ENCODE measurements at places on chromosomes 3 and 15.

GRCh38 chr3:159627634-159628033, 361.0 kb upstream of the IL12A start:
- no peak for DNase-seq

DNA sequence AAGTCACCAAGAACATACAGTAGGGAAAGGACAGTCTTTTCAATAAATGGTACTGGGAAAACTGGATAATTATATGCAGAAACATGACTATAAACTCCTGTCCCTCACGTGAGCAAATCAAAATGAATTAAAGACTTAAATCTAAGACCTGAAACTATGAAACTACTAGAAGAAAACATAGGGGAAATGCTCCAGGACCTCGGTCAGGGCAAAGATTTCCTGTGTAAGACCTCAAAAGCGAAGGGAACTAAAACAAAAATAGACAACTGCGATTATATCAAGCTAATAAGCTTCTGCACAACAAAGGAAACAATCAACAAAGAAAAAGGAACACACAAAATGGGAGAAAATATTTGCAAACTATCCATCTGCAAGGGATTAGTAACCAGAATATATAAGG, 62.7 kb downstream of the CRYGS start:
- DNase-seq = no peak

DNA sequence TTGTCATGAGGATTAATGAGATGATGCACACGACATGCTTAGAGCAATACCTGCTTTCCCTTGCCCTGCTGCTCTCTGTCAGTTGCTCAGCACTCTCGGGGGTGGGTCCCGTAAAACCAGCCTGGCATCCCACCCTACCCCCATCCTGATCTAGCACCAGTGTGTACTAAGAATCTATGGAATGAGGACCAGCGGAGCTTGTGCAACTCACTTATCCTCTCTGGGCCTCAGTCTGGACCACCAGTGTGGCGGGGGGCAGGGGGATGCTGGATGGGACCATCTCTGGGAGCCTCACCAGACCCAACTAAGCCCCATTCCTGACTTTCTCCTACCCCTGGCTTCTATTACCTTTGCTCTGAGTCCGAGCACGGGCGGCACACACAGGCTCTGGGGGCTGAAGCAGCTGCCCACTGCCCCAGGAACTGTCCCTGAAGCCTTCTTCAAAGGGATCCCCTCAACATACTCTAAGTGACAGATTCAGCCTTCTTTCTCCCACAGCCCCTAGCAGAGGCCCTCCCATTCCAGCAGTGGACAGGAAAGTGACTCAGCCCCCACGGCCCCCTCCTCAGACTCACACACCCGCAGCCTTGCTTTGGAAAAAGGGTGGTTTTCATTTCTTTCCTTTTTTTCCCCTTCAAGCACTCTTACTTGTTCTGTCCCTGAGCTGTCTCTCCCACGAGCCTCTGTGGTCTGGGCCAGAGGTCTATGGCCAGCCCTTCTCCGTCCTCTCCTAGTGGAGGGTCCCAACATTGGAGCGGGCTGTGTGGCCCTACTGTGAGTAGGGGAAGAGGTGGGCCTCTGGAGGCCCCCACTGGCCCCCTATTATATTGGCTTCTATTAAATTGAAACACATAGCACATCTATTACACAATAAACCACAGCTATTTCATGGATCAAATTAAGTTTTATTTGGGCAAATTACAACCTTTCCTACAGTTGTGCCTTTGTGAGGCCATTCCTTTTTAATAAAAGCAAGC, 100.3 kb downstream of the SMAD6 start:
- DNase-seq = no peak

GRCh38 chr3:16106050-16106449, 68.4 kb upstream of the GALNT15 start:
- DNase-seq = no peak

DNA sequence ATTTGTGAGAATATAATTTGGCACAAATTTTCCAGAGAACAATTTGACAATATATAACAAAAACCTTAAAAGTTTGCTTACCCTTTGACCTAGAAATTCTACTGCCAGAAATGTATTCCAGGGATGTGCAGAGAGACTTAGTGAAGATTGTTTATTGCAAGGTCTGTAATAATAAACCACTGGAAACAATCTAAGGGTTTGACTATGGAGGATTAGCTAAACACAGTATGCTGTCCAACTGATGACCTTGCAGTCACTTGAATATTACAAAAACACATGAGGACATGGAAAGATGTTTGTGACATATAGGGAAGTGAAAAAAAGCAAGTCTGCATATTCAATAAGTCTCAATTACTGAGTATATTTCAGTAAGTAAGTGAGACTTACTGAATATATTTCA, 48.1 kb upstream of the CDV3 start:
- no peak for DNase-seq

DNA sequence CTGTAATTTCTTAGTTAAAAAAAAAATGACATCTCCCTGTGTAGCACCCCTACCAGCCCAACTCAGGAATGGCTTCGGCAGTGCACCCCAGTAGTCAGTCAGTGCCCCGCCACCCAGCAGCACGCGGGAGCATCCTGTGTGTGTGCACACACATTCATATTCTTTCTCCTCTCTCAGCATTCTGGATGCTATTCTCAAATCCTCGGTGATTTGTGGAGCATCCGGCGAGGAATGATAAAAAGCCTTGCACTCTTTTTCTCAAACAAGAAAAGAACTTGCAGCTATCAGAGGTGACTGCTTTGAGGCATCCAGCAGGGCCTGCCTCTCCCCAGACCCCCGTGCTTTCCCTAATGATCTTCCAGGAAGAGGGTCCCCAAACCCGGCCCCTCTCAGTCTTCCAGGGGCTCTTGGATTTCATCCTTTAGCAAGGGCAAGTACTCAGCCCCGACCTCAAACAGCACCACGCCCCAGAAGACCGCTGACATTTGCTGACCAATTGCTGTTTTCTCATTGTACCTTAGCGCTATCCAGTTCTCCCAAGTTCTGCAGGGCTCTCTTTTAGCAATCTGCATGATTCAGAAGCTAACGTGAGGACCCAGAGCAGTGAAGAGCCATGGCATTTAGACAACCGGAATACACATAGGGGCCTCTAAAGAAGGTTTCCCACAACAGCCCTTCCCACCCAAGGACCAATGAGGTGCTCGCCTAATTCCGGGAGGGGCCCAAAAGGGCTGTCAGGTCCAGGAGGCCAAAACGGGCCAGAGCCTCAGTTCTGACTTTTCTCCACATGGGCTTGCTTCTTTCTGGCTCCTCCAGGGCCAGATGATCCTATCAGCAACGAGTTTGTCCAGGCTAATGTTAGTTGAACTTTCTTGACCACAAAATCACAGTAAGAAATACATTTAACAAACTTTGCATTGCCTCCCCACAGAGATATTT, 72.2 kb downstream of the FAM174B start:
- no peak for DNase-seq

GRCh38 chr3:161770484-161771386, 274.1 kb downstream of the OTOL1 start:
- no peak for DNase-seq

GRCh38 chr3:153144071-153144470, 18.0 kb upstream of the RAP2B start:
- DNase-seq = no peak

DNA sequence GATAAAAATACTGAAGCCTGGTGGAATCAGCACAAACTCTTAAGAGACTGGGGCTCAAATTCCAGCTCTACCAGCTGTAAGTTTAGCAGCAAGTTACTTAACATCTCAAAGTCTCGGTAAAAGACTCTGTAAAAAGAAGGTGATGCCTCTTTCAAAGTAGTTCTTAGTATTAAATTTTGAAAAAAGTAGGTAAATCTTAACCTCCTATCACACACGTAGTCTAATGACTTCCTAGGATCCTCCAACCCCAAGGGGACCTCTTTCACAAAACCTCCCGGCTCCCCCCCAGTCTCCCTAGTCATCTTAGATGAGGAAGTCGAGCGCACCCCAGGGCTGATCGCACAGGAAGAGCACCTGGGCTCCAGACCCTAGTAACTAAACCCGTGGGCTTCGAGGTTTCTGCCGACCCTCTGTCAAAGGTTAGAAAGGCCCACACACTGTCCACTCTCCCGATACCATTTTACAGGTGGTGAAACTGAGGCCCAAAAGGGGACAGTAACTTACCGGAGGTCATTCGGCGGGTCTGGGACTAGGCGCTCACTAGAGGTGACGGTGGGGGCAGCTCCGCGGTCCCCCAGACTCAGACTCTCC, 427 bp downstream of the MBD4 start:
- no peak for DNase-seq

- DNase-seq = no peak
These were observed 11.2 kb downstream of the ISLR2 start for GRCh38 chr15:74141591-74141990.

DNA sequence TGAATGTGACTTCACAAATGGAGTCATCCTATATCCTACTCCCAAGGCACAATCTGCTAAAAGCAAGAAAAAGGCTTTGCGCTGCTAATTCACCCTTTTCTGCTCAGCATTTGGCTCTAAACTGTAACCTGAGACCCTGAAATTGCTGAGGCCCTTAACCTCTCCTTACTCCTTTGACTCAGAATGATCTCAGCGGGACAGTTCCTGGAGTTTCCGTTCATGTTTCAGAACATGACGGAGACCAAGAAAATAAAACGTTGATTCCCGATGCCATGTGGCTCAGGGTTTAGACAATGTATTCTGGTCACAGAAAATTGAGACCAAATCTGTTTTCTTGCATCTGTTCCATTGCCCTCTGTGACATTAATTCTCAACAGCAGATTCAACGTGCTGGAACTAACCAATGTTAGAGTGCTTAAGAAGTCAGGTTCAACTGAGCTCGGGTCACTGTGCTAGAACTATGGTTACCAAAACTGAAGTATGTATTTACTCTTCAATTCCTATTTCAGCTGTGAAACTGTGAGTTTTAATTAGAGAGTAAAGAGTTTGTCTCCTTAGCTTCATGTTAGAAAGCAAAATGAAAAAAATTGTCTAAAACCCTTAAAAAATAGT, 45.4 kb upstream of the TMC3 start:
- no peak for DNase-seq

DNA sequence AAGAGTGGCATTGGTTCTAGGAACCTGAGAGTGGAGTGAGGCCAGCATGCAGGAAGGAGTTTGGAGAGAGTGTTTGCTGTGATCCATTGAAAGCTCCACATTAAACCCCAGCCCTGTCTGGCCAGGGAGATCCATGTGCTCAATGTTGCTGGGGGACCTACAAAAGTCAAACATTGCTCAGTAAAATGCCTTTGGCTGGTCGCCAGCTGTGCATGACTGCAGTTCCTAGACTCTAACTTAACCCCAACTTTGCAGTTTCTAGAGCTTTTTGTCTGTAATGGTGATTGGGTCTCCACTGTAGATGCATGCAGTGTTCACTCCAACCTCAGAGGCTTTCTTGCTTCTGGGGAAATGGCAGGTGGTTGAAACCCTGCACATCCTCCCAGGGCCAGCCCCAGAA, 99.7 kb upstream of the ABHD17C start:
- no peak for DNase-seq

DNA sequence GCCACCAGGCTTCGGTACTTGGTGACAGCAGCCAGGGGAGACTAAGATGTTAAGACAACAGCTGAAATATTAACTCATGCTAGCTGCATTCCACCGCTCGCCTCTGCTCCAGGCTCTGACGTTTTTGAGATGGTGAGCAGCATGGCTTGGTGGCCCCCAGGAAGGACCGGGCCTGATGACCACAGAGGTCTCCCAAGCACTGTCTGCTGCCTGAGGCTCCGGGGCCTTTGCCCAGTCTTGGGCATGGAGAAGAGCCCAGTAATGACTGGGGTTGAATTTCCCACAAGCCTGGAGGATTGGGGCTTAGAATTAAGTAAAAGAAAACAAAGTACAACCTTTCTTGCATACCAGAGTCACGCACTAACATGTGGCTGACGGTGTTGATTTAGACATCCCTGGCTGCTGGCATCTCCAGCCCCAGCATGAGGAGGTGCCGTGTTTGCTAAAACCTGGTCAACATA, 243.6 kb upstream of the LYSMD4 start:
- no peak for DNase-seq

- DNase-seq = no peak
These were observed at the start of gene TF for GRCh38 chr3:133745981-133746711. Gene TF (plus strand): TSS chr3:133746393. CDS start chr3:133746441, 48 bp downstream.

DNA sequence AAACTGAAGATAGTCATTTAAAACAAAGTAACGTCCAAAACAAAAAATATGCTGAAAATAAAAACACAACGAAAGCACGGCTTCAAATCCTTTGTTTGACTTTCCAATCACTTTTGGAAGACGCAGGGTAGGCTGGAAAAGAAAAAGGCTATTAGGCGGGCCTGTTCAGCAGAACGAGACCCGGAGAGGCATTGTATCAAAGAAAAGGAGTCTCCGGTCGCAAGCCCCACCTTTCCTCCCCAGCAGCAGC, 691 bp downstream of the SENP7 start:
- DNase-seq = no peak

DNA sequence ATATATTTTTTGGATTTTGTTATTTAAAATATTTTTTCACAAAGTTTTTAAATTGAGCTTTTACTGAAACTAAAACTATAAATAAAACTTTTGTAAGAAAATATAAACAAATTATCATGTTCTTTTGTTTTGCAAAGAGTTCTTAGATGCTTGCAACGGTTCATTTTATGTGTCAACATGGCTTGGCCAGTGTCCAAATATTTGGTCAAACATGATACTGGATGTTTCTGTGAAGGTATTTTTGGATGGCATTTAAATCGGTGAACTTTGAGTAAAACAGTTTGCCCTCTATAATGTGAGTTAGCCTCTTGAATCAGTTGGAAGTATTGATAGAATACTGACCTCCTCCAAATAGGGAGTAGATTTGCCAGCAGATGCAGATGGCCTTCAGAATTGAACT, 612.6 kb upstream of the NECTIN3 start:
- DNase-seq = no peak

GRCh38 chr3:5798809-5799208, 611.3 kb downstream of the EDEM1 start:
- no peak for DNase-seq

GRCh38 chr3:157589211-157589610, 86.0 kb upstream of the VEPH1 start:
- DNase-seq = no peak

DNA sequence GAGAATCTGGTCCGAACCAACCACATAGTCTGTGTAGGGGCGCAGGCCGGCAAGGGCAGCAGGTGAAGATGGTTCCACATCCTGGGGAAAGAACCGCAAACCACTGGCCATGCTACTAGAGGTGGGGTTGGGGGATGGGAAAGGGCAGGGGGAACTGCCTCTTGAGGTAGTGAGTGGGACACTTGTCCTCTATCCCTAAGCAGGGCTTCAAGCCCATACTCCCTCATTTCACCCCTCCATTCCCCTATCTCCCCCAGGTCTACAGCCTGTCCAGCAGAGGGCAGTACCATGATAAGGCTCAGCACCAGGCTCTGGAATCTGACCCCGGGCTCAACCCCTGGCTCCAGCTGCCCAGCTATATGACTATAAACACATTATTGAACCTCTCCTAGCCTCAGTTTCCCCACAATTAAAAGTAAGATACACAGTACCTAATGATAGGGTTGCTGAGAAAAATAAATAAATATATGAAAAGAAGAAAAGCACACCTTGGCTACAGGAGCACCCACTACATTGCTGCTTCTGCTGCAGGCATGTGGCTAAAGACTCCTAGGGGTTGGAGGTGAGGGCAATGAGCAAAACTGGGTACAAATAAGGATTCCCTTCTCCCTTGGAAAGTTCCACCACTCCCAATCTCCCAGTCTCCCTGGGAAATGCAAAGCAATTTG, 6.3 kb downstream of the GORASP1 start:
- no peak for DNase-seq

GRCh38 chr3:63877737-63878393, 14.2 kb downstream of the ATXN7 start:
- no peak for DNase-seq

GRCh38 chr3:135992072-135992471, 26.5 kb downstream of the PPP2R3A start:
- no peak for DNase-seq

GRCh38 chr3:100023150-100023549, 91.2 kb downstream of the FILIP1L start:
- DNase-seq = no peak

GRCh38 chr15:98823012-98823458, 174.7 kb downstream of the IGF1R start:
- no peak for DNase-seq
